ENCODE measurements at places on chromosomes 5 and 9. TPM values are rescaled to one million over a fixed set of nuclear protein-coding genes. Genes with fewer than 3 reads are reported as not detected.
A peak's percentile ranks its signal among the peaks of the same experiment; 100 is the strongest.

DNA sequence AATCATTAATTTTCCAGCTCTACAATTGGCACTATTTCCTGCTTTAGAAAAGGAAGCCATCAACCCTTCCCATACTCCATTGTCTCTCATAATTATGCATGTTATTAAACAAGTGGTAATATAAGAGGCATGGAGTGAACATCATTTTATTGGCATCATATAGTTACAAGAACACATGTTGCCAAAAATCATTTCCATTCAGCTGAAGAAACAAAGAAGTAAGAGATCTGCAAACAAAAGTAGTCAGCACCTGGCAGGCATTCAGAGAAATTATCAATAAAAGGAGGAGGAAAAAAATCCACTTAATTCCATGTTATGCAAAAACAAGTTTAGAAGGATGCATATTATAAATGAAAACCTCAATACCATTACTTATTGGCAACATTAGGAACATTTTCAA, 1208.2 kb upstream of the C9orf72 start:
- DNase-seq = no peak

GRCh38 chr5:74507370-74508005, 133.0 kb downstream of the ENC1 start:
- DNase-seq = no peak

GRCh38 chr5:110258460-110259216, 467.8 kb downstream of the TMEM232 start:
- peak; percentile 62 for DNase-seq

DNA sequence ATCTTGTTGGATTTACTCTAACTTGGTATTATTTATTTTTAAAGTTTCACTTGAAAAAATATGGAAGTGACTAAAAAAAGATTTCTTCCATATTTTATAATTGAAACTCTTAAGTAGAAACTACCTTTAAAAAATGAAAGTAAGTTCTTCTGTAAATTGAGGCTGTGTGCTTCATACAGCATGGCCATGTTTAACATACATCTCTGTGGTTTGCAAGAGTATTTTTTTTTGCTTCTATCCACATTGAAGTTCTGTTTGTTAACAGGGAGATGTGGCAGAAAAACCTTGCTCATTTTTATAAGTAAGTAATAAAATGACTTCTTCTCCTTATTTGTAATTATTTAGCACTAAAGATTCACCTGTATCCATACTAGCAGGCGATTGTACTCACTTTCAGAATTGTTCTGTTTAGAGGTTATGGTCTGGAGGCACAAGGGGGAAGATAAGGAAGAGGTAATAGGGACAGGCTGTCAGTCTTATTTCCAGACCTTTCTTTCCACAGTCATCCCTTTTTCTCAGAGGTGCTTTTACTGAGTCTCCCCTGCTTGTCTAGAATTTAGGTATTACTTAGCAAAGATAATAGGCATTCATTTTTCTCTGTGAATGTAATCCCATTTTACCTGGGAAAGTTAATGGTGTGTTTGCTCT, 16.0 kb downstream of the FYB1 start:
- no peak for DNase-seq

Gene CYSRT1
- 2.0 TPM for total RNA-seq

- DNase-seq = no peak
These were observed 88.7 kb downstream of the SPOCK1 start for GRCh38 chr5:137410234-137411010.

GRCh38 chr5:161274951-161275350, 271.6 kb downstream of the GABRB2 start:
- peak; percentile 5 for DNase-seq

GRCh38 chr5:73415617-73416016, 33.0 kb downstream of the FOXD1 start:
- no peak for DNase-seq

Gene ZNG1F
- total RNA-seq = 17.6 TPM

Gene FBLL1
- 1.4 TPM for total RNA-seq

- peak; percentile 26 for DNase-seq
These were observed 42.8 kb downstream of the NRG2 start for GRCh38 chr5:140000332-140000731.

DNA sequence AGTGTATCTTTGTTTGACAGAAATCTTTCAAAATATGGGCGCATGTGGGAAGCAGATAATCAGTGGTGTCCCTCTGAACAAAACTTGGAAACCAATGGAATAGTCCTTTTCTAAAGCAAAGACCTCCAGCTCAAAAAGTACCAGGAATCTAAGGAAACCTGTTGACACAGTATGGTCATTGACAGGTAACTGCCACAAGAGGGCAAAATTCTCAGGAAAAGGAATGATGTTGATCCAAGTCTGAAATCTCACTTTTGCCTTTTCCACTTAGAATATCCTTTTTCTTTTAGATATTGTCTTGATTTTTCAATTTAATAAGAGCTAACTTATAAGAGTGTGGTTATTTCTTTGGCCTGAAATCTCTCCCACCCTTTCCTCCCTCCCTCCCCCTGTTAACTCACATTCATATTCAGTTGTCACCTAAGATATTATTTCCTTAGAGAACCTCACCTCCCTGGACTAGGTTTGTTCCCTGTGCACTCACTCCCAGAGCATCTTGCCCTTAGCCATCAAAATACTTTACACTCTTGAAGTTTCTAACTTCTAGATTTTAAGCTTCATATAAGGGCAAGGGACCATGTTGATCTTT, 59.0 kb upstream of the BARX1 start:
- peak; percentile 47 for DNase-seq

DNA sequence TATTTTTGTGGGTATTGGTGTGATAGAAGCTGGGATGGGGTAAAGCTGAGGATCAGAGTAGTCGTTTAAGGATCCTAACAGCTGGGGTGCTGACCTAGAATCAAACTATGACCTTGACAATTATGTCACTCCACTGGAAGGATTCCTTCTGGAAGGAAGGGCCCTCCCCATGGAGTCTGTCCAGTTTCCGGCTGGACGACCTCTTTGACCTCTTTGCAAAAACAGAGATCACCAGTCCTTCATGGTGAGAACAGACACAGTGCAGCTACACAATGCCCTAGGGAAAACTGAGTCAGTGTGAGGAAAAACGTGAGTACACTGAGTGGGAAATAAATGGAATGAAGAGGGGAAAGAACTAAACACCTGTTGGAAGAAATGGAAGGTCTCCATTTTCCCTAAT, 445.6 kb downstream of the MAT2B start:
- DNase-seq = no peak

DNA sequence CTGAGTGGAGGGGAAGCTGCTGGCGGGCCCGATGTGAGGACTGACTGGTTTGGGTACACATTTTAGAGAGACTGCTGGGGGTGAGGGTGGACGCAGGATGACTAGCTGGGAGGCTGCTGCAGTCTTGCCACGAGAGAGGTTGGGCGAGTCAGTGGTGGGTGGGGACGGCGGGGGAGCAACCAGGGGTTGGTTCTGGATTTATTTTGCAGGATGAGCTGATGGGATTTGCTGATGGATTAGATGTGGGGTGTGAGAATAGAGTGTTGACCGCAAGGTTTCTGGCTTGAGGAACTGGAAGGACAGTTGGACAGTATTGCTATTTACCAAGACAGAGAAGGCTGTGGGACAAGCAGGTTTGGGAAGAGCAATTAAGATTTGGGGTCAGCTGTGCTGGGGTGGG, 5.8 kb upstream of the NDST1 start:
- peak; percentile 91 for DNase-seq

Gene CMYA5
- total RNA-seq = 0.47 TPM

GRCh38 chr9:10806868-10807267, 194.1 kb upstream of the PTPRD start:
- DNase-seq = no peak

- no peak for DNase-seq
These were observed 10.3 kb upstream of the ABO start for GRCh38 chr9:133285252-133285775.

Gene GDF9
- 0.27 TPM for total RNA-seq

DNA sequence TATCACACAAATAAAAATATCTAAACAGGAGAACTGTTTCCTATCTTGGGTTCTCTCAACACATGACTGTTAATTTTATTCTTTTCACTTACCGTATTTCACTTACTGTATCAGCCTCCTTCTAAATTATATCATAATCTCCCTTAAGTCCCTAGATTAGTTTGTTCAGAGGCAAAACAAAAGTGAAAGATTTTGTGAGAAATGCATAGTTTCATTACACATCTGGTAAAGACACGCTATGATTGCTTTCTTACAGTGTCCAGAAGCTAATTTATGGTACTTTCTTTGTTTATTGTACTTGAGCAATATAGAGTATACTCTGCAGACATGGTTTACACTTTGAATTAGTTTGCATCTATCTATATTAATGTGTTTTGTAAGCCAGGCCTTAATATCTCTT, 159.7 kb upstream of the TLX3 start:
- no peak for DNase-seq

DNA sequence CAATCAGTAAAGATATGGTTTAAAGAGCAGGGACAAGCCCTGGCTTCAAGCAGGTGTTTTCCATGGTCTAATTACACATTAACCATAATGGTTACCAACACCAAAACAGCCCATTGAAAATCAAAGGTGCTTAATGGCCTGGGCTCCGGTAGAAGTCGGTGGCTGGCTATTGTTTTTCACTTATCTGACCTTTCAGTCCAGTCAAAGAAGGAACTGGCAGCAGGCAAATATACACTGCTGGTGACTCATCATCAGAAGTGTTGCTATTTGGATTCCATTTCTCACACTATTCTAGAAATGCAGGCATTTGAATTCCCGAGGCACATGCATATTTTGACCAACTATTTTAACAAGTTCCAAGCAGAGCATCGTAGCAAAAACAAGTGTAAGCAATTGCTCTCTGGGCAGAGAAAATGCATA, 26.3 kb upstream of the GABRP start:
- no peak for DNase-seq

GRCh38 chr5:65577141-65577540, 14.0 kb downstream of the PPWD1 start:
- DNase-seq = no peak

DNA sequence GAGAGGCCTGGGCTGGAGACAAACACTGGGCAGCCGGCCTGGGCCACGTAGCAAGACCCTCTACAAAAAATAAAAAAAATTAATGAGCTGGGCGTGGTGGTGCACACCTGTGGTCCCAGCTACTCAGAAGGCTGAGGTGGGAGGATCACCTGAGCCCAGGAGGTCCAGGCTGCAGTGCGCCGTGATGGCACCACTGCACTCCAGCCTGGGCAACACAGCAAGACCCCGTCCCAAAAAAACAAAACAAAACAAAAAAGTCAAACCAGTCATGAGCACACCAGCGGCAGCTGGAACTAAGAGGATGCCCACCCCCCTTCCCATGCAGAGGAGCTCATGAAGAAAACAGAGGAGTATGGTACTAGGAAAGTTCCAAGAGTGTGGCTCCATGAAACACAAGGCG, 2.2 kb upstream of the UBAC1 start:
- DNase-seq = no peak

DNA sequence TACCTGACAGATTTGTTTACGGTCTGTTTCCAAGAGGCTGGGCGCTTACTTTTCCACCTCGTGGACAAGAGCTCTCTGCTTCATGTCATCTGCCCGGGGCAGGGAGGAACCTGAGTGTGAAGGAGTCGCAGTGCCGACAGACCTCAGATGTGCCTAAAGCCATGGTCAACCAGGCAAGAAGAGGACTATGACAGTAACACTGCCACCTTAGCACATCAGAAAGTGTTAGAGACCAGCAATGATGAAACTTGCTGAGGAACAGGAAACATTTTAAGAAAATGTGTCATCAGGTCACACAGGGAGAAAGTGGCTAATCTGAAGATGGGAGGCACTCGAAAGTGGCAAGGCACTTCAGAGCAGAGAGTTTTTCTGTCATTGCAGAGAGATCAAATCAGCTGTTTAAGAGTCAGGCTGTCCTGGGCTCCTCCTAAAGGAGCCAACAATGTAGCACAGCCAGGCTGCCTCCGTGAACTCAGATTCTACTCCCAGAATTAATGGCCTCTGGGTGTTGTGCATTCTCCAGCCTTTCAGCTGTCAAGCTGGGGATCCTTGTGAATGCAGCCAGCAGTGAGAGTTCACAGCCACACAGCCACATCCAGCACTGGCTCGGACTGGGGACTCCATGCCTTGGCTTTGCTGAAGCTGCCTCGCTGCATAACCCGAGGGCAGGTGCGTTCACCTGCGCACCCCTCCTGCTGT, 94.6 kb downstream of the RAPGEF1 start:
- peak; percentile 92 for DNase-seq

DNA sequence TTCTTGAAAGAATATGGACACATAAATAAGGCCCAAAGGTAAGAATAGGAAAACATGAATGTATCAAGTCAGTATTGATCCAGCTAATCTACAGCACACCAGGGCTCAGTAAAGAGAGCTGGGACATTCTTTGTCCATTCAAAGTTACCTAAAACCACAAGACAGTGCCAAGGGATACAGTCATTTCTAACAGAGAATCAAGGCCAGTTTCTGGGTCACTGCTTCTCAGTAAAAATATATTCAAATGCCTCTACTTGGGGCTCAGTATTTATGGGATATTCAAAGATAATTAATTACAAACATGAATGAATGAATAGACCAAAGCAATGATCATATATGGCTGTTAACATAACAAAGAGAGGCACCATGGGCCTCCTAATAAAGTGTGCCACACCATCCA, 34.9 kb downstream of the MTMR12 start:
- DNase-seq = no peak

Gene TAF11L5
- not detected for total RNA-seq

GRCh38 chr5:86977190-86977589, 290.5 kb upstream of the RASA1 start:
- peak; percentile 29 for DNase-seq

All from myocyte (in vitro differentiated cells).